CD4-positive, alpha-beta T cell treated with Interleukin-1 beta for 1 hour (primary cell): ENCODE measurements at places on chromosomes 1 and 21.
A peak's percentile ranks its signal among the peaks of the same experiment; 100 is the strongest.

DNA sequence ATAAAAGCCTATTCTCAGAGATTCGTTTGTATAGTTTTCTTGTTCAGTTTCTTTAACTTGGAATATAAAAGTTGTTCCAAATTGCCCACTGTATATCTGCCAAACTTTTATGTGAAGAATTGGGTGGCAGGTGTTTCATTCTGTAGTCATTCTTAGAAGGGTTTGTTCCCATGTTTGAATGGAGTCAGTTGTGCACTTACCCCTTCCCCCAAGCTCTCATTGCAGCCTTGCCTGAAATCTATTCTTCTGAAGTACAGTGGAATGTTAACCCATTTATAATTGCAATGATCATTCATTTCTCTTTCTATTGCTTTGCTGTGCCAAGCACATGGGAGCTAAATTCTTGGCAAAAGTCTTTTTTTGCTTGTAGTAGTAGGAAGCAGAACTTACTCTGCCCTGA, 375.3 kb upstream of the C1orf87 start:
- DNase-seq = no peak

GRCh38 chr1:20483833-20484518, 2.0 kb downstream of the CAMK2N1 start:
- DNase-seq = no peak

GRCh38 chr21:22670148-22670547, 1671.9 kb downstream of the NCAM2 start:
- DNase-seq = no peak

- no peak for DNase-seq
Observed at GRCh38 chr1:177077006-177077405, 87.5 kb downstream of the ASTN1 start.

DNA sequence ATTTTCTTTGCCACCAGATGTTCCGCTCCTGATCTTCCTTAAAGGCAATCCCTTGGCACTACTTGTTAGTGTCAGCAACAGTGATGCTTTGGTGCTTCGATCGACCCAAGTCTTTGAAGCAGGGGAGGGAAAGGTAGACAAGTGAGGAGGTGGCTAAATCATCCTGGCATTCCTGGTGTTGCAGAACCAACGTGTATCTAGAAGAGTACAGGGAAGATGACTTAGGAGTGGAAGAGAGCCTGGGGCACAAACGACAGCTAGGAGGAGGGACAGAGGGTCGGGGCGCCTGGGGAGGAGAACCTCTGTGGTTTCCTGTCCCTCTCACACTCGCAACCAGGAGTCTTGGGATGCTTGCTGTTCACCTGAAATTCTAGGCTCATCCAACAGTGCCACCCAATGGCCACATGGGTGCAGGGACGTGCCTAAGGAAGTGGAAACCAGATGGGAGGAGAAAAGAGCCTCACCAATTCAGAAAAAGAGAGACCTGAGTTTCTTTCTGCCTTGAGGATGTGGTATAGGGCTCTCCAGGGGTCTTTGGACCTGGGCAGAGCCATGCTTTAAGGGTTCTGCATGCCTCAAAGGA, 9.5 kb upstream of the KCNA2 start:
- DNase-seq = peak; percentile 58

- DNase-seq = no peak
Observed at GRCh38 chr1:230073371-230074035, 6.5 kb downstream of the GALNT2 start.

DNA sequence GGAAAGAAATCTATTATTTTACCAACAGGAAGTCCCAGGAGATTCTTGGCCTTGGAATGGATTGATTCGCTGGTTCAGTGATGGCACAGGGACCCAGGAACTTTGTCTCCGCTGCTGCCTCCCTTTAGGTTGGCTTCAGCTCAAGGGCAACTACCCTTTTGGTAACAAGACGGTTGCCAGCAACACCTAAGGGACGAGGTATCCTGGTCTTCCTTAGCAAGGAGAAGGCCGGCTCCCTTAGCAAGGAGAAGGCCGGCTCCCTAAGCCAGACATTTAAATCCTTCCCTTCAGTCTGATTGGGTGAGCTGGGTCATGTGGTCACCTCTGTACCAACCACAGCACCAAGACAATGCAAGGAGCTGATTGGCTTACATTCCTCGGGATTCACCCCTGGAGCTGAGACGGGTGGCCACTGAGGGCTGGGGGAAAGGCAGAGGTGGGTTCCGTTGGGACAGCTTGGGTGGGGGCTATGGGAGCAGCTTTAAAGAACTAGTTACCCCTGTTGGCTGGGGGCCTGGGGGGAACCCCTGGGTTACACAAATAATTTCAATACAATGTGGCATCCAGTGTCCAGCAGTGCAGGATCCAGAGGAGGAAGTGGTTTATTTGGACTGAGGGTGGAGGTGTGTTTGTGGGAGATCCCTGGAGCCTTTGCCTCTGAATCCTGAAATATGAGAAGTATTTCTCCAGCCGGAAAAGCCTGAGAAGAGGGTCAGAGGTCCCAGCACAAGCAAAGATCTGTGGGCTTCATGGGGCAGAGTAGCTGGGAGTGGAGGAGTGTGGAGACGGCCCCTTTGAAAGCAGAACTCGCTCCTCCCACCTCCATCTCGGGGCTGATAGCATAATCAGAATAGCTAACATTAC, 20.7 kb upstream of the CLIC4 start:
- no peak for DNase-seq

DNA sequence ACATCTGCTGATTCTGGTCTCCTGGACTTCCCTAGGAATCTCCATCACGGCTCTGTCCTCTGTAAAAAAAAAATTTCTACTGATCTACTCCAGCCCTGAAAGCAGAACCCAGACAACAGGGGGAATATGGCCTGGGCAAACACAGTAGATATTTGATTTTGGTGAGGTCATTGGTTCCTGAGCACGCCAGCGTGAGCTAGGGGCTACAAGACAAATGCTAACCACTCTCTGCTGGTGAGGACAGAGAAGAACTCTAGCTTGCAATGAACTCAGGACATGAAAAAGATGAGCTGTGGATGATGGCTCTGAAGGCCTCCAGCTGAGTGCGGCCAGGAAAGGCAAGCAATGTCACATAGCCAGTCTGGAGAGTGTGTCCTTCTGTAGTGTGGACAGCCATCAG, 17.2 kb upstream of the FYB2 start:
- DNase-seq = no peak

GRCh38 chr1:155185783-155186066, 12.1 kb downstream of the TRIM46 start:
- DNase-seq = no peak

GRCh38 chr1:105544475-105544874, 1512.0 kb upstream of the PRMT6 start:
- no peak for DNase-seq

DNA sequence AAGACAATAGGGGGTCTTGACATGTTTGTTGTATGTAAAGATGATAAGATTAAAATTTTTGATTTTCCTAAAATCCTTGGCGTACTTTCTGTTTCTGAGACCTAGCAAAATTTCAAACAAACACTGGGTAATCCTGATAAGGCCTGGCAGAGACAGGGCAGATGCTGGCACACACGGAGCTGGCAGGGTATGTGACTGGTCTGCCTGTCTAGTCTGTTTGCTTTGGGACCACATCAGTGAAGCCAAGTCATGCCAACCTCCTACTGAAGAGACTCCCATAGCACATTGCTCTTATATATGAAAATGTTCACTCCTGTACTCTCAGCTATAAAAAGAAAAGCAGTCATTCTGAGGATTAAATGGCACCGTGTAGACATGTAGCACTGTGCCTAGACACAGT, 14.1 kb downstream of the TOR3A start:
- DNase-seq = no peak

GRCh38 chr1:230896779-230897178, 28.5 kb upstream of the C1orf198 start:
- DNase-seq = no peak

DNA sequence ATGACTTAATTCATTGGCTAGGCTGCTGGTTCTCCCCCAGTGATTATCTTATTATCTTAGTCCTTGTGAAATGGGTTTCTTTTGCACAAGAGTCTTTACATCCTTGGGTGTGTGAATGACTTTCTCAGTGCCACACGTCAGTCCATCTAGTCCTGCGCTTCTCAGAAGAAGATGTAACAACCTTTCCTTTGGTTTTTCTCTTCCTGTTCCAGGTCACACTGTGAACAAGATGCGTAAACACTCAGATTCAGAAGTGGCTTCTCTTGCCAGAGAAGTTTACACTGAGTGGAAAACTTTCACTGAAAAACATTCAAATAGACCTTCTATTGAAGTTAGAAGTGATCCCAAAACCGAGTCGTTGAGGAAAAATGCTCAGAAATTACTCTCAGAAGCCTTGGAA, 35.0 kb downstream of the TCEANC2 start:
- no peak for DNase-seq

GRCh38 chr21:20443558-20444155, 554.6 kb upstream of the NCAM2 start:
- DNase-seq = no peak

DNA sequence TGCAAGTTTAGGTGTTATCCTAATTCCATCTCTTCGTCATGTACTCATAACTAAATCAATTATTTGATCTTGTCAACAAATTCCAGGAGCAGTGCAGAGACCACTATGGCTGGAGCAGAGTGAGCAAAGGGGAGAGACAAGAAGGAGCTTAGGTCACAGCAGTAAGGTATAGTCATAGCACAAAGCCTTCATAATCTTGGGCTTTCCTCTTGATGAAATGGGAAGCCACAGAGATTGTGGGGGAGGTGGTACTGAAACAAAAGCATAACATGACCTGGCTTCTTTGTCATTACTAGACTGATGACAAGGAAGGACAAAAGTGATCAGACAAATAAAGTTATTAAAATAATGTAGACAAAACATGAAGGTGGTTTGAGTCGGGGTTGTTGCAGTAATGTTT, 60.1 kb upstream of the PTGS2 start:
- DNase-seq = no peak

DNA sequence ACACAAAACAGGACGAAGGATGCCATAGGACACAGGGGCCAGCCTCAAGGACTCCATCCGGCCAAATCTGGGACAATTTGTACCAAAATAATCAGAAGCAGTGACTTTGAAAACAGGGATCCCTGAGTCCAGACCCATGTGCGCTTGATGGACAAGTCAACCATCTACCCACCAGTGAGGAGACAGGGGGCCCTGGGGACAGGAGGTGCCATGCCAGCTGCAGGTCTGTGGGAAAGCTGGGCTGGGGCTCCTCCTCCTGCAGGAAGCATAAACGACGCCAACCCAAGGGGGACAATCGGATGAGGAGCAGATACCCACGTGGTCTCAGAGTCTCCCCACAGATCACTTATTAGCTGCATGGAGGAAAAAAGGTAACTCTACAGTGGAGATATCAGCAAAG, 50.6 kb downstream of the NPHP4 start:
- no peak for DNase-seq

DNA sequence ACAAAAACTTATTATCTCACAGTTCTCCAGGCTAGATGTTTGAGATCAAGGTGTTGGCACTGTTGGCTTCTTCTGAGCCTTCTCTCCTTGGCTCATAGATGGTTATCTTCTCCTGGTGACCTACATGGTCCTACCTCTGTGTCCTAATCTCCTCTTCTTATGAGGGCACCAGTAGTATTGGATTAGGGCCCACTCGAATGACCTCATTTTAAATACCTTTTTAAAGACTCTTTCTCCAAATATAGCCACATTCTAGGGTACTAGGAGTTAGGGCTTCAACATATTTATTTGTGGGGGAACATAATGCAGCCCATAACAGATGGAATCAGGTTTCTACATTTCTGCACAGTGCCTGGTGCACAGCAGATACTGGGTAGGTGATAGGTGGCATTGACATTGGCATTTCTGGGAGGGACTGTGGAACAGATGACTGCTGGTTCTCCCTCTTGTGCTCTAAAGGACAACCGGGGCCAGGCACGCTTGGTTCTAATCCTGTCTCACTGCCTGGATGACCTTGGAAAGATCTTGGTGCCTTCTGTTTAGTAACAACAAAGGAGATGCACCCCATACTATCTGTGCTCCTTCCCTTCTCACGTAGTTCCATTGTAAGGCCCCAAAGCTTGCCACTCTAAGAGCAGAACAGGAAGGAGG, 140.3 kb downstream of the PLPP3 start:
- DNase-seq = no peak

DNA sequence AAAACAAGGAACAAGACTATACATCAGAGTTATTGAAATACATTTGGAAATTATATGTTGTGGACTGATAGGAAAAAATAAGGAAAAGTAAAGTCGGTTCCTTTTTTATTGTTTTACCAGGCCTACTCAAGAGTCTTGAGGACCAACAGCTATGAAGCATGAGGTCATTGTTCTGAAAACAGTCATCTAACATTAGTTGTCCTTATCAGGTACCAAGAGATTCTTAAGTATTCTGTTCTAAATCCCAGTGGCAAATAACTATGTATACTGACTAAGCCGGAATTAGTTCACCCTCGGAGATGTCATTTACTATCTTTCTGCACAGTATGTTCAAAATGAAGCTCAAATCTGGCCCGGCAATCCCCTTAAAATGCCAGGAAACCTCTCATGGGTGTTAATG, 585 bp downstream of the ADGRL4 start:
- no peak for DNase-seq

GRCh38 chr1:47491341-47491753, 53.5 kb downstream of the FOXD2 start:
- no peak for DNase-seq

DNA sequence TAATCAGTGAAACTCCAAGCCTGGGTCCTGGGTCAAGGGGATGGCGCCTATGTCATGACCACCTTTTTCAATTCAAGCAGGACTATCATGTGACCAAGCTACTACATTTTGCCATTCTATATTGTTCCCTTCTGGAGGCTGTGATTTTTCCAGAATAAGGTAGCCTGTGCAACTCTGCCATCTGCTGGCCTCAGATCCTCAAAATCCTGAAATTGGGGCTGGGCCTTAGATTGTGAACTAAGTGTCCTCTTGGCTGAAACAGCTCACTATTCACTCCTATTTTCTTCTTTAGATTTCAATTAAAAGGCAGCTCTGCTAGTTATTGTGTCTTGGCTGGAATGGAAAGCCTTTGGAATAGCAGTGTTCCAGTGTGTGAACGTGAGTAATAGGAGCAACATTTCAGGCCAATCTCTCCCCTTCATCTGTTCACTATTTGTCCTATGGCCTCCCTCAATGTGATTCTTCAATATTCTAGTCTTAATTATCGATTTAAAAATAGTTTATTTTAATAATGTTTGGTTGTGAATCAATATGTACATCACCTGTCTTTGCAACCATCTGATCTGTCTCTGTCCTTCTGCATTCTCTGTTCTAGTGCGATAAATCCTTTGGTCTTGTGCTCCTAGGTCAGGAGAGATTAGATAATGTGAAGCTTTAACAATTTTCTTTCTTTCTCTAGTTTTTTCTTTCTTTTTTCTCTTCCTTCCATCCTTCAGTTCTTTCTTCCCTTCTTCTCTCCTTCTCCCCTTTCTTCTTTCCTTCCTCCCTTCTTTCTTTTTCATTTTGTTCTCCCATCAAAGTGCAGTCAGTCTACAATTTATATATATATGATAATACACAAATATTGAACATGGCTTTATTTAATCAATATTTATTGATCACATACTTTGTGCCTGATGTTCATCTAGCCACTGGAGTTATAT, 69.8 kb downstream of the CR1 start:
- no peak for DNase-seq

DNA sequence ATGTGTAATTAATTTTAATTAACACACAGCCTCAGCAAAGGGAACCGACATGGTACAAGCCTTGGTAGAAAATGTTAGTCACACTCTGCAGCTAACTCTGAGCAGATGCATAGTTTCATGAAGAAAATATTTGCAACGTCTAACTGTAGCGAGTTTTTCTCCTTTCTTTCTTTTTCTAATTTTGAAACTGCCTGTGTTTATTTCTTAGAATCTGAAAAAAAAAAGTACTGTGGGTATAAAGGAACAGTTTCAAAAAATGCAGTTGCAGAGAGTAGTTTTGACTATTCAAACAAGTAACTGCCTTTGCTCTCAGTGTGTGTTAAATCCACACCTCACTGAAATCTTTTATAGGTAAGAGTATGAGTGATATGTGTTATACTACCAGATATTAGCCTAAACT, 149.9 kb upstream of the C1orf105 start:
- DNase-seq = no peak
